ENCODE measurements at places on chromosomes 1 and 21.

- no peak for DNase-seq
These were observed 549.5 kb upstream of the OLFM3 start for GRCh38 chr1:102546251-102546650.

DNA sequence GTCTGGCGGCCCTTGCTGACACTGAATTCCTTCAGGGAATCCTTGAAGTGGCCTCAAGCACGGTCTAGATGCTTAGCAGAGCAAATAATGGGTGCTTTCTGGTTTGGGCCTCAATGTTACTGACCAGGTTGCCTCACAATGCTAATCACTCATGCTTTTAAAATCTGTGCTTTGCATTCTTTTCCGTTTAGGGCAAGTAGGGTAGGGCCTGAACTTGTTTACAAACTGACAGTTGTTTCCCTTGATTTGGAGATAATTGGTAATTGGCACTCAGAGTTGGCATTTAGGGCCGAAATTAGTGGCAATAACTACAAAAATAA, 1.4 kb downstream of the VPS13D start:
- no peak for DNase-seq

- no peak for DNase-seq
These were observed 65.4 kb downstream of the PBX1 start for GRCh38 chr1:164624400-164624799.

DNA sequence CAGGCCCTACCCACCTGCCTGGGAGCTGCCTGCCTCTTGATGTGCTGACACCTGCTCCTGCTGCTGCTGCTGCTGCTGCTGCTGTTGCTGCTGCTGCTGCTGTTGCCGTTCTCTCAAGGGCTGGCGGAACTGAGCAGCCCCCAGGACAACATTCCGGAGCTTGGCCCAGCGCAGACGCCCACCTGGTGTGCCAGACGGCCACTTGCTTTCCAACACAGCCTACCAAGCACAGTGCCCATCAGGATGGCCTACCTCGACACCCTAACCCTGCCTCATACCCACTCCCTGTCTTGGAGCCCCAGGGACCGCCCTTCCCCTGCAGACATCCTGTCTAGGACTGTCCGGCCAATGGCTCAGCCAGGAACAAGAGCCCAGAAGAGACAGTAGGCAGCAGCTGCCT, 11.8 kb downstream of the DENND4B start:
- no peak for DNase-seq

DNA sequence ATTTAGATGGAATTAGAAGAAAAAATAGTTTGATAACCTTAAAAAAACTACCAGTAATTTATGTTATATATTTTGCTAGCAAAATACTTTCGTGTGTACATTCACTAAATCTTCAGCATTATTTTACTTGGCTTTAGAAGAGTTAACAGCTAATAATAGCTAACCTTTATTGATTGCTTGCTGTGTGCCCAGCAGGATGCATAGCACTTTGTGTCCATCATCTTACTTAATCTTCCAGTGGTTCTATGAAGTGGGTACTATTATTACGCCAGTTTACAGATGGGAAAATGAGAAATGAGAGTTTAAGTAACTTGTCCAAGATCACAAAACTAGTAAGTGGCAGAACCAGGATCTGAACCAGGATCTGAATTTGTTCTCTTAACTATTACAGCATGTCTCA, 41.7 kb upstream of the GPR25 start:
- DNase-seq, result no peak

- peak; percentile 55 for DNase-seq
These were observed 15.2 kb downstream of the POGZ start for GRCh38 chr1:151443846-151444782.

GRCh38 chr1:76336931-76337371, 262.4 kb downstream of the ST6GALNAC3 start:
- DNase-seq, result peak; percentile 81

DNA sequence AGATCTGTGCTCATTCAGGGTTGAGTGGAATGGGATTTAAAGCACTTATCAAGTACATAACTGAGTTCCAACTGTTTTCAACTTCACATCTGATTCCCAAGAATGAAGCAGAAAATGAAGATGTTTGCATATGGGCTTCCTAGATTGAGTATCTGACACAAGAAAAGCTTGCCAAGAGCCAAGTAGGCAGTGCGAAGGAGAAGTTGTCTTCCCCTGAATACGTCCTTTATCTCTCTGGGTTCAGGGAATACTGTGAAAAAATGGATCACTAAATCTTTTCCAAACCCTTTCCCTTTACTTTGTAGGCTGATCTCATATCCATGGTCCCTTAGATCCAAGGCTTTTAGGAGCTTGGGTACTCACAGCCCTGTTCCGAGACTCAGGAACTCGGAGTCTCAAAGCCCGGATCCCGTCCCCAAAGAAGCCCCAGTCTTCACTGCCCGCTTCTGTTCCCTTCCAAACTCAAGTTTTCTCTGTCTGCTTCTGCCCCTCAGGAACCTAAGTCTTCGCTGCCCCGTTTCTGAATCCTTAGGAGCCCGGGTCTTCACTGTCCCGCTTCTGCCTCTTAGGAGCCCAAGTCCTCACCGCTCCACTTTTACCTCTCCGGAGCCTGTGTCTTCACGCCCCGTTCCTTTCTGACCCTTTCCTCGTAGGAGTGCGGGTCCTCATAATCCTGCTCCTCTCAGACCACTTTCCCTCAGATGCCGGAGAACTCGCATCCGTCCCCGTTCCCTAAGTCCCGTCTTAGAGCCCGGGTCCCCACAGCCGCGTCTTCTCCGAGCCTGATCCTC, 616 bp downstream of the TAF12 start:
- DNase-seq, result no peak

DNA sequence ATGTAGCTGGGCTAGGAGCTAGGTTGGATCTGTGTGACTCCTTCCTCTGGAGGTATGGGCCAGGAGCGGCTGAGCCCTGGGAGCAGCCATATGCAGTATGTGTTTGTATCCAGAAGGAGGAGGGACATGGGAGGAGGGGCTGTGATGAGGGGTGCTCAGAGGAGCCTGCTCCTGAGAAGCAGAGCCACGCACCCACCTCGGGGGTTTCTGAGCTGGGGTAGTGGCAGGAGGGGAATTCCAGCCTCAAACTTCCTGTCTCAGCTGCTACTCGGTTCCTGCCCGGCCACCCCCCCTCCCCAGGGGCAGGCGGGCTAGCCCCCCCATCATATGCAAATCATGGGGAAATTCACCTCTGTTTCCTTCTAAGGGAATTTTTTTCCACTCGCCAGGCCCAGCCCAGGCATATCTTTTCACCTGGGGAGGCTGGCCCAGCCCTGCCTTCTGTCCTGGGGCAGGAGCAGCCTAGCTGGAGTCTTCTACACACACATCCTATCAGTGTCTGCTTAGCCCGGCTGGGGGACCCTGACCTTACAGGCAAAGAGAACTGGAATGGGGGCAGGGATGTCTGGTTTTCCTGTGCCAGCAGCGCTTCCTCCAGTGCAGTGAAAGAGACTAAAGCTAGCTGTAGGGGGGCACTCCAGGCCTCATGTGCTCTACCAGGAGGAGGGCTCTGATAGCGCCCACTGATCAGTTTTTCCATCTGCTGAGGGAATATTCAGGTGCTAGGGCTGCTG, 3.0 kb downstream of the ZC3H12A start:
- no peak for DNase-seq

GRCh38 chr1:103435443-103435842, 90.1 kb upstream of the RNPC3 start:
- no peak for DNase-seq

- peak; percentile 31 for DNase-seq
These were observed 204.0 kb upstream of the C21orf91 start for GRCh38 chr21:18023157-18023556.

- no peak for DNase-seq
These were observed 186.5 kb downstream of the FASLG start for GRCh38 chr1:172845371-172845770.

- DNase-seq, result peak; percentile 69
These were observed 238.0 kb upstream of the TMEM51 start for GRCh38 chr1:14915356-14916054.

DNA sequence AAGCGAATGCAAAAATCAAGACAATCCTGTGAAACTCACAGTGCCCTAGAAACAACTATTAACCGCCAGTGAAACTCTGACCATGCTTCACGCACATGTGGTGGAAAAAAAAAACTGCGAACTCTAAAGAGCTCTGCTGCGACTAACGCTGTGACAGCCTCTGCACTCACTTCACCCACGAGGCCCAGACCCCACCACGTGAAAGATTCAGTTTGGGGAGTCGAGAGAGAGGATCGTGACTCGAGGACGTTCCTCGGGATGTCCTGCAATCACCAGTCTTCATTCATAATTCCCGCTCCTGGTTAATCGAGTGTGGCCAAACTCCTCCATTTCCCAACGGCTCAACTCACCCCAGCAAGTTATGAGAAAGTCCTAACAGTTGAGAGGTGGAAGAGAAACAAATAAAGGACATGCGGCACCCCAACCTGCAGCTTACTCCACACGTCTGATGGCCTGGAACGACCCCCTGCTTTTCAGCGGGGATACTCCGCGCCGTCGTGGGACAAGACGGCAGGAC, 1.1 kb downstream of the SERBP1 start:
- DNase-seq, result peak; percentile 30

DNA sequence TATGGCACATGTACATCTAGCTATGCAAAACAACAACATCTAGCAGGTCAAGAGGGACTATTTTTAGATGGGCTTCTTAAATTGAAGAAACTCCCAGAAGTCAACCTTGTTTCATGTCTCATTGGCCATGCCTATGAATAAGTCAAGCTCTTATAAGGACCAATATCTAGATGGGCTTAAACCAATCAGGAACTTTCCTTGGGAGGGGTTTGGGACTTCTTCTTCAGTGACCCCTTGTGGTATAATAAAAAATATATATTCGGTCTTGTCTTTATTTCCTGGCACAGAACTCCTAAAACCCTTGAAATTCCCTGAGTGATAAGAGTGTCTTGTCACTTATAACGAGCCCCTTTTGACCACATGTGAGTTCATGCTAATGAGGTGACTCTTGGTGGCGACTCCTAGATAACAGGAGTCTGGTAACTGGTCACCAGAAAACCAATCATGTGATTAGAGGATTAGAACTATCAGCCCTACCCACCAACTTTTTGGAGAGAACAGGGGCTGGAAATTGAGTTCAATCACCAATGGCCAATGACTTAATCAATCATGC, 218.3 kb downstream of the HHIPL2 start:
- DNase-seq, result no peak

- DNase-seq, result no peak
These were observed 308.6 kb upstream of the ZP4 start for GRCh38 chr1:238199325-238199724.

DNA sequence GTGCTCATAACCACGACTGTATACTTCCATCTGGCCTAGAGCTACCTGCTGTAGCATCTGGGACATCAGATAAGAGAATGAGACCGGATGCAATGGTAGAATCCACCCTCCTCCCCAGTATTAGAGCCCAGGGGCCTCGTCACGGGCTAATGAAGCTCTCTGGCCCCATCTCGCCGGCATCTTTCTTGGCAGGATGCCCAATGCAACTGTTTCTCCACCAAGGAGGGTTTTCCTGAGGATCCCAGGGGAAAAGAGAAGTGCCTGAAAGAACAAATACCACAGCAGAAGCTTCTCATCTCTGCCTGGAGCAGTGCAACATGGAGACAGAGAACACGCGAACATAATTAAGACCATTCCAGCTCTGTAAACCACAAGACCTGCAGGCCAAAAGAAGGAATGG, 80.0 kb downstream of the VWA5B1 start:
- DNase-seq, result no peak

- DNase-seq, result no peak
These were observed 43.0 kb upstream of the AK4 start for GRCh38 chr1:65104854-65105534.

DNA sequence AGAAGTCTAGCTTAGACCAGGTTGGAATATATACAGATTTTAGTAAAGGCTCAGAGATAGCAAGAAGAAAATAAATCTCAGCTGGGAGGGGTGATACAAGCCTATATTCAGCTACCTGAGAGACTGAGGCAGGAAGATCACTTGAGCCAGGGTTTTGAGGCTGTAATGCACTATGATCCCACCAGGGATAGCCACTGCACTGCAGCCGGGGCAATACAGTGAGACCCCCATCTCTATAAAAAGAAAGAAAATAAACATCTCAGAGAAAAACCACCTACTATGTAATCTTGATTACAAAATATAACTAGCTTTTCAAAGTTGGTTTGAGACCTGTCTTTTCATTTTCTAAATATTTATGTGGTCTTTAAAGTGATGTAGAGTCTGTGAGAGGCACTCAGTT, 47.7 kb downstream of the IL23R start:
- no peak for DNase-seq

DNA sequence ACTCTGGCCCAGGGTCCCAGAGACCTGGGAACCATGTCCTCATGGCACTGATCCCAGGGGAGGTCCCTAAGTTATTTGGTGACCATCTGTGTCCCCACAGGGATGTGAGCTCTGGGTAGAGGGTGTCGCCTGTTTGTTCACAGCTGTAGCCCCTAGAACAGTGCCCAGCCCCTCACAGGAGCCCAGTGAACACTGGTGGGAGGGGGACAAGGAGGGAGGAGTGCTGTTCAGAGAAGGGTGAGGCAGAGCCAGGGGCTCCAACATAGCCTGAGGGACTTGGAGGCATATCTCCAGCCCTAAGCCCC, 450.4 kb downstream of the MATN1 start:
- no peak for DNase-seq

GRCh38 chr1:213956295-213956770, 31.4 kb upstream of the PROX1 start:
- no peak for DNase-seq

GRCh38 chr1:228259951-228260350, 52.1 kb downstream of the OBSCN start:
- no peak for DNase-seq

DNA sequence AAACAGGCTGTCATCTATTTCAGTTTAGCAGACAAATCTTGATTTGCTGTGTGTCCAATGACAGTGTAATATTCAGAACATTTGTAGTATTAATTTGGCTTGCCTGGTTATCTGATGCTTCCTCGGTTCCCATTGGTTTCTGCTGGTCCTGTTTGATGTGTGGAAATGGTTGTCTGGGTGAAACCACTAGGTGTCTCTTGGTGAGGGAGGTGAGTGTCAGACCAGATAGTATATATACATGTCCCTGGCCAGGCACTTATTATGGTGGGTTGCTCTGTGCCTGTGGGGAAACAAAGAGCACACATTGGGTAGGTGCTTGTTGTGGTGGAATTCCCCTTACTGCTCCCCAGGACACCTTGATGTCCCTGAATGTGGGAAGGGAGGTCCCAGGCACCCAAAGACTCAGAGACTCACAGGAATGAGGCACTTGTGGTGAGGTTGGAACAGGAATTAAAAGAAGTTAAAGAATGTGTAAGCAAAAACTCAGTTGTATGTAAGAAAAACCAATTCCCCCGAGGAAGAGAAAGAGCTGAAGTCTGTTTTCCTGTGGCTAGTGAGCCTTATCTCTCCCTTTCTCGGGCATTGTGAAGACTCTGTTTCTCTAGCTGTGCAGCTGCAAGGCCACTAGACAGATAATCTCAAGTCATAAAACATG, 1519.1 kb downstream of the BRINP3 start:
- no peak for DNase-seq

GRCh38 chr21:39097335-39097861, 85.9 kb downstream of the PSMG1 start:
- DNase-seq, result no peak

DNA sequence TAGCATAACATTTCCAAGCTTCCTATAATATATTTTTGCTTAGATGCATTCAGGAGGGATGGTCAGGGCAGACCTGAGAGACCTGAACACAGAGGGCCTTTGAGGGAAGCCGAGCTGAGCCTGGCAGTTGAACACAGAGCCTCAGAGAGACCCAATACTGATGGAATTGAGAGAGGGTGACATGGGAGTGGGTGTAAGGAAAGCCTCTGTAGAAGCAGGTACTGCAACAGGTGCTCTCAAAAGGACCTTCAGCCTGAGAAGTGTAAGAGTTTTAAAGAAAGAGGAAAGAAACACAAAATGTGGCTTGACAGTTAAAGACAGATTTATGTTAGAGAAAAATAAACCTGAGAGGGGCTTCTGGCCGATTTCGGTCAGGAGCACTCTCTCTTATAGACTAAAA, 73.9 kb upstream of the PGBD5 start:
- no peak for DNase-seq

All from femur (tissue), 1 donor.